ENCODE measurements at places on chromosomes 2 and 18.

DNA sequence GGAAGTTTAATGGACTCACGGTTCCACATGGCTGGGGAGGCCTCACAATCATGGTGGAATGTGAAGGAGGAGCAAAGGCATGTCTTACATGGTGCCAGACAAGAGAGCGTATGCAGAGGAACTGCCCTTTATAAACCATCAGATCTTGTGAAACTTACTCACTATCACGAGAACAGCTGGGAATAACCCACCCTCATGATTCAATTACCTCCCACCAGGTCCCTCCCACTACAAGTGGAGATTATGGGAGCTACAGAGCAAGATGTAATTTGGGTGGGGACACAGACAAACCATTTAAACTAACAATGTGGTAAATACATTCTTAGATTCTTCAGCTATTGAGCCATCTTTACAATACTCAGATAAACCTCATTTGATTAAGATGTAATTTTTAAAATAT, 176.1 kb downstream of the SH3BP4 start:
- no peak for DNase-seq

GRCh38 chr2:70094171-70094977, 7.1 kb downstream of the PCBP1 start:
- no peak for DNase-seq

DNA sequence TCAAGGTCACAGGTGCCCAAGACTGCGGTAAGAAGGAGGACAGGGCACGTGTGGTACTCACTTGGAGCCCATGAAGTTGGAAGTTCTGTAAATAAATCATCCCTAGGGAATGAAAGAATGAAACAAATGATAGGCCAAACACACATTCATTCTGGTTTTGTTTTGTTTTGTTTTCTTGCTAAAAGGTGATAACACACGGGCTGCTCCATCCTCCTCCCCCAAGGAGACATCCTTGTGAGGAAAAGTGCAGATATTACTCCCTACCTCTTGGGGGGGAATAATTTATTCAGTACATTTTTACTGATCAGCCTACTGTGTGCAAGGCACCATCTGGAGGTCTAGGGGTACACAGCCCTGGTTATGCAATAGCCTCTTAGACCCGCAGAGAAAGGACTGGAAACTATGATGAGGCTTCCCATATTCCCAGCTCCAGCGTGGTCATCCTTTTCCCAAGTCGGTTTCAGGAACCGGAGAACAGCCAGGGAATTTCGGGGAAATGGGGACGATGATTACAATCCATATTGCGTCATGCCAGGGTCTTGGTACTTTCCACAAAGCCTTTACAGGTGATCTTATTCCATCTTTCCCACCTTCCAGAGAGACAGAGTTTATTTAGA, 6.3 kb downstream of the RAX start:
- no peak for DNase-seq

DNA sequence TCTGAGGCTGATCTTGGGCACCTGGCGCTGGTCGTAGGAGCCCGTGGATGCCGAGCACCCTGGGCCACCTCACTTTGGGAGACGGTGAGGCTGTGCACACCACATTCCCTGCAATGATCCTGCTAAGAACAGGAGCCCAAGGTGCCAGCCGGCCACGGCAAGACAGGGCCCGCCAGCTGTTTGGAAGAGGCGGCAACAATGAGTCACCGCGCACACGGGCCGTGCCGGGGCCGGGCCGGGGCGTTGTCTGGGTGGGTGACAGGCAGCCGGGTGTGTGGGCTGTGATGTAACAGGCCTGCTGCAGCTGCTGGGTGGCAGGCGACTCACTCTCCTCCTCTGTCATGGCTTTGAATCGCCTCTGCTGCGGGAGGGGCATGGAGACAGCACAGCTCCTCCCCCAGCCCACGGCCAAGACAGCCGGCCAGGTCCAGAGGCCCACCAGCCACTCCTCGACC, 49.7 kb upstream of the ODC1 start:
- DNase-seq, result peak; percentile 57

GRCh38 chr2:40127890-40128557, 323.9 kb downstream of the SLC8A1 start:
- DNase-seq, result no peak

GRCh38 chr2:137957033-137957432, 7.2 kb upstream of the HNMT start:
- DNase-seq, result no peak

GRCh38 chr2:209549589-209549988, 125.7 kb downstream of the MAP2 start:
- DNase-seq, result no peak

DNA sequence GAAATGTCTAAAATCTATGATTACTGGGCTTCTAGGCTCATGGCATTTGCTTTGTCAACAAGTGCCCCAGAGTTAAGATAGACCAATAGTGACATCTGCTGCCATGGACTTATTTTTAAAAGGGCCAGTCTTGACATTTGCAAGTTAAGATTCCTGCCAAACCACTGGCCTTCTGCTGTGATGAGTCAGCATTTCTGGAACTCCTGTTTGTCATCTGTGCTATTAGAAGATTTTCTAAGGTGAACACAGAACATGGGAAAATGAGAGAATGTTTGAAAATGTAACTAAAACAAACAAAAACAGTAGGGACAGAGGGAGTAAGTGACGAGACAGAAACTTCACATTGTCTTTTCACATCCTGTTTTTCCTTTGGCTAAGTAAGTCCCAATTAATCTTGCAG, 93.7 kb upstream of the WDR75 start:
- peak; percentile 9 for DNase-seq

DNA sequence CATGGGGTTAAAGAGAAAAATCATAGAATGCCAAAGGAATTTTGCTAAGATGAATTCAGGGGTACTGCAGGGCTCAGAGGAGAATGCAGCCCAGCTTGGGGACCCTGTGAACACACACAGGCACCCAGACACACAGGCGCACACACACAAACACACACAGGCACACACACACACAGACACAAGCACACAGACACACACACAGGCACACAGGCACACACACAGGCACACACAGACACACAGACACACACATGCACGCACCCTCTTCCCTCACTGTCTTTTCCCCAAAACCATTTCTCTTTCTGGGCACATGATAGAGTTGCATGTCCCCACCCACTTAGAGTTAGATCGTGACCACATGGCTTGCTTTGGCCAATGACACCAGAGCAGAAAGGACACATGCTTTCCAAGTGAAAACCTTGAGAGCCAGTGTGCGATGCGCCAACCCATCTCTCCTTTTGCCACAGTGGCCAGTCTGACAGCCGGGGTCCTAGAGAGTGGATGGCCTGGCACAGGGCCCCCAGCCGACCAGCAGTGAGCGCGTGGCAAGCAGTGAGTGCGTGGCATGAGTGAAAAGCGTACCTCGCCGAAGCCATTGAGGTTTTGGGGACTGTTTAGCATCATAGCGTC, 163.3 kb downstream of the KLHL29 start:
- no peak for DNase-seq

All from hematopoietic multipotent progenitor cell (in vitro differentiated cells).